ENCODE measurements at places on chromosomes 7 and 10.

DNA sequence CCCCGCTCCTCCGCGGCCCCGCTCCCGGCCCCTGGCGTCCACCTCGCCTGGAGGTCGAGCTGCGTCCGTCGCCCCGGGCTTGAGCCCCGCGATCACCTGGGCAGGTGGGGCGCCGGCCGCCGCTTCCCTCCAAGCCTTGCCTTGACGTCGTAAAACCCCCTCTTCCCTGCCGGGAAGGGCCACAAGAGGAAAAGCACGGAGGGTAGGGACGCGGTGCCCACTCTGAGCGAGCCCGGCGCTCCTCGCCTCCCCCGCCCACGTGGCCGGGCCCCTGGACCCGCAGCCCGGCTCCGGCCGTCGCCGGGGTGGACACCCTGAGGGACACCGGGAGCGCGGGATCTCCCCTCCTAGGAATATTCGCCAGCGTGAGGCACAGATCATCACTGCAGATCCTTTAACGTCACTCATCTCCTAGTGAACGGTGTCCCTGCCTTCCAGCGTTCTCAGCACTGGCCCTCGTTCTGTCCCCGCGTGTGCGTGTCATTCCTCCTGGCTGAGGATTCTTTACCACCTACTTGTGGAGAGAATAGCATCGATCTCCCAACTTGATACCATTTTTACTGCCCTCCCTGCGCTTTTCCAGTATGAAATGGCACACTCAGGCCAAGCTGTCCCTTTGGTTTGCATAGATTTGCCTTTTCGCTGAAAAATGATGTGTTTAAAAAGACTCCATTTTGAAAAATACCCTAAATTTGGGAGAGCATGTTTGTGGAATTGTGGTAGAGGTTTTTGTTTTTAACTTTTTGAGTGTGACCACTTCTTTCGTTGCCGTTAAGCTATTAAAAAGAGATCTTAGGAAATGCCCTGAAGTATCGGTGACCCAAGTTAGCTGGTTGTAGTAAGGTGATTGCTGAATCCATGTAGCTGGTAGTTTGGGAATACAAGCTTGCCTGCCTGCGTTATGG lies 649 bp downstream of the ACTR3B start:
- no peak for DNase-seq

- DNase-seq: no peak
These were observed 5.8 kb upstream of the UPP1 start for GRCh38 chr7:48083114-48083830.

DNA sequence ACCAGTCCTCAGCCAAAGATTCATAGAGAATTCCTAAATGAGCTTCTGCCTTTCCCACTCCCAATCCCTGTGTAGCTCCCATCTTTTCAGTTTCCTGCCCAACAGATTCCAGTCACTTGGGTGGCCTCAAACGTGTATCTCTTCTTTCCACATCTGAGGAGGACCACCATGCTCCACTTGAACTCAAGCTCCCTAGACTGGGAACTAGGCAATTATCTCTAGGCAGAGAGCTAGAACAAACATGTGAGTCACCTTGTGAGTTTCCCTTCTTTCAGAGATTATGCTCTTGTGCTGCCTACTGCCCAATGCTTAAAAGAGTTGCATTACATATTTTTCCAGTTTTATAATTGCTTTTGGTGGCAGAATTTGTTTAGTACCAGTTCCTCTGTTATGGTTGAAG lies 178.0 kb downstream of the MDFIC start:
- no peak for DNase-seq

DNA sequence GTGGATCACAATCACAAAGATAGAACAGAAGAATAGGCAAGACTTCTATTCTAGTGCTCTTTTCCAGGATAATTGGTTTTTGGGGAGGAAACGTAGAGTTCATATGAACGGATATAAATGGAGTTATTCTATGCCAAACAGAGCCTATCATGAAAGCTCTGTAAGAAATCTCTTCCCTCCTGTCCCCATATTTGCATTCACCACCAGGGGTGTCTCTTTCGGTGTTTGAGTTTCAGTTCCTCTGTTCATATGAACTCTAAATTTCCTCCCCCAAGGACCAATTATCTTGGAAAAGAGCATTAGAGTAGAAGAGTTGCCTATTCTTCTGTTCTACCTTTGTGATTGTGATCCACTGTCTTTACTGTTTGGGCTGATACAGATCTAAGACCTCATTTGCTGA lies 48.3 kb upstream of the CDC14C start:
- no peak for DNase-seq

DNA sequence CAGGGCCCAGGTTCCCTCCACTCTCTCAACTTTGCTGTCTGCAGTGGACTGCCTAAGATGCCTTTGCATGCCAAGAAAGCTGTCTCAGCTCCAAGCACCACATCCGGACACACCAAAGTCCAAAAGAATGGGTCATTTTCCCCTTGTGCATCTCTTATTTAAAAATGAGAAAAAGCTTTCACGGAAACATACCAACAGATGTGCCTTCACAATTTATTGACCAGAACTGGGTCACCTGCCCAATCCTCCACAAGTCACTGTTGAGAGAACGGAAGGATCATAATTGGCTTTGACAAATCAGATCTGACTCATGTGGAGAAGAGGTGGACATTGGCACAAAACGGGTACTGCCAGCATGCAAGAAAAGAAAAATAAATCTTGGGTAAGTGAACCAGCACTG lies 258.3 kb downstream of the SNX13 start:
- DNase-seq: no peak

- DNase-seq: no peak
These were observed 22.8 kb downstream of the ITPRIP start for GRCh38 chr10:104315486-104315921.

DNA sequence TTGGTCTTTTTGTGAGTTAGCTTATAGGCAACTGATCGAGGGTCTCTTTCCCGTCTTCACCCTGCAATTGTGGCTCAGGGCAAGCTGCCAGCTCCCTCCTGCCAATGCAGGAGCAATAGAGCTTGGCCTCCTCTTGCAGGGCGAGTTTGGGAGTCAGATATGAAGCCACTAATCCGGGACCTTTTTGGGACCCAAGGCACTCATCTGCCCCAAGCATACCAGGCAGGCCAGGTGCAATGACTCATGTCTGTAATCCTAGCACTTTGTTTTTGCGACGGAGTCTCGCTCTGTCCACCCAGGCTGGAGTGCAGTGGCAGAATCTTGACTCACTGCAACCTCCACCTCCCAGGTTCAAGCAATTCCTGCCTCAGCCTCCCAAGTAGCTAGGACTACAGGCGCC lies 21.1 kb downstream of the LIMK1 start:
- DNase-seq: no peak

DNA sequence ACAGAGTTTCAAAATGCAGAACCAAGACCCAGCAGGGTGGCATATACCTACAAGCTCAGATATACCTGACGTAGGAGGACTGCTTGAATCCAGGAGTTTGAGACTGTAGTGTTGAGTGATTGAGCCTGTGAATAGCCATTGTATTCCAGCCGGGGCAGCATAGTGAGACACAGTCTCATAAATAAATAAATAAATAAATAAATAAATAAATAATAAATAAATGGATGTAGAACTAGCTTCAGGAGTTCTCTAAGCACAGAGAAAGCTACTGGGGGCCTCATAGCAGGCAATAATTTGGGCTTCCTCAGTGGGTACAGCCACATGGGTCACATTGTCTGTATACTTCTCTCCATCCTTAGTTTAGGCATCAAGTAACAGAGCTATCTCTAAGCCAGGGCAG lies 906.8 kb downstream of the LRMDA start:
- no peak for DNase-seq

GRCh38 chr10:110174816-110175215 lies 32.6 kb upstream of the MXI1 start:
- no peak for DNase-seq

DNA sequence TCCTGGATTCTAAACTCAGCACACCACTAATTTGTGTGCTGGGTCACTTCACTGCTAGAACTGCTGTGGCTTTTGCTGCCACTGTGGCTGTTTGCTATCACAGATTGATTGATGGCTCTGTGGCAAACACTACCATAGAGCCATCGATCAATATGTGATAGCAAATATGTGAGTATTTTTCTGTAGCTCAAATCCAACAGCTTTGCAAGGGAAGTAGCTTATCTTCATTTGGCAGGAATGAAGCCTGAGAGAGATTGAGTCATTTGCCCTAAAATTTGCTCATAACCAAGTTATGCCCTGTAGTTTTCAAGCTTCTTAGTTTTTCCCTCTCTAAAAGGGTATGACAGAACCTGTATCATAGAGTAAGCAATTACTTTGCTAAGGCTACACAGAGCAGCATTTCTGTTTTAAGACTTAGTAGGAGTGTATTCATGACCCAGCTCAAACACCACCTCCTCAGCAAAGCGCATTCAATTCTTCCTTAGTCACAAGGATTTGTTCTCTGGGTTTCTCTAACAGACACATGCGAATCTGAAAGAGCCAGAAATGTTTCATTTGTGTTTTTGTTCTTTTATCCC lies 43.1 kb downstream of the MINPP1 start:
- DNase-seq: no peak

DNA sequence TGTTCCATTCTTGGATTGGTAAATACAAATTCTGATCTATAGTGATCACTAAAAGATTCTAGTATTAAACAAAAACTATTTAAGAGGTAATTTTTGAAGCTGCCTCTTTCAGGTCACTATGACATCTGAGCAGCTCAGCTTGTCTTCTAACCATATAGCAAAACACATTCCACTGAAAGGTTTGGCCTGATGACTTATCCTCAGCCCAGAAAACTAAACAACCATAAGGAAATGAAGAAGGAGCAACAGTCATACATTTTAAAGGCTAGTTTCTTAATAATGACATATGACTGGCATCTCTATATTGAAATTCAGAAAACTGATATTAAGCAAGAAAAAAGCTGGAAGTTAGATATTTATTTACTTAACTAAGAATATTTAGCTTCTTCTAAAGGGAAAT lies 24.6 kb downstream of the NT5C2 start:
- no peak for DNase-seq

- no peak for DNase-seq
These were observed 9.7 kb upstream of the VSIR start for GRCh38 chr10:71782917-71783490.

GRCh38 chr7:84704380-84704779 lies 482.5 kb downstream of the SEMA3D start:
- DNase-seq: no peak

- no peak for DNase-seq
These were observed 88.0 kb downstream of the ARHGAP22 start for GRCh38 chr10:48516911-48517310.

DNA sequence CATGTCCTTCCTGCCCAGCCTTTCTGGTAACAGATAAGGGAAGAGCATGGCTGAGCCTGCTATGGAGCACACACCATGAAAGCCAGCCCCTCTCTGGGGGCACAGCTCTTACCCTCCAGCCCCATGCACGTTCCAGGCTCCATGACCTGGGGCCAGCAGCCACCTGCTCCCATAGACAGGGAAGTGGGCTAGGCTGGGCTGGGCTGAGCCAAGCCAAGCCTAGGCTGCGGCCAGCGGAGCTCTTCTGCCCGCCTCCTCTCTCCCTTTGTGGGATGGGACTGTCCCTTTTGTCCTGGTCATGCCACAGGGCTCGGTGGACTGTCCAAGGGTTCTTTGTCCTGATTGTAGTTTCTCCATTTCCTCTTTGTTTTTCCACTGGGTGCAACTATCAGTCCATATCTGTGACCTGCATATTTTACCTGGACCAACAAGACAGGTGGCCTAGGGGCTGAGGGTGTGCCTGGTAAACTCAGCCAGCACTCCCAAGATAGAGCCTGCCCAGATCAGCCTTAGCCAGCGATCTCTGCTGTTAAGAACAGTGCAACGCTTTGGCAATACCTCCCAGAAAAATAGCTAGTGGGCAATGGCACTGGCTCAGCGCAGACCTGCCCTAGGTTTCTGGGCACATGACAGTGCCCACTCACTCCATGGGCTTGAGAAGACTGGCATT lies 97.2 kb upstream of the BTBD16 start:
- no peak for DNase-seq

GRCh38 chr7:3953946-3954345 lies 652.9 kb downstream of the SDK1 start:
- no peak for DNase-seq

GRCh38 chr10:17617031-17617911 lies at the start of gene HACD1:
Gene HACD1, minus strand, starts transcription at chr10:17617374. Its CDS starts 35 bp downstream, at chr10:17617339.
- DNase-seq: no peak

DNA sequence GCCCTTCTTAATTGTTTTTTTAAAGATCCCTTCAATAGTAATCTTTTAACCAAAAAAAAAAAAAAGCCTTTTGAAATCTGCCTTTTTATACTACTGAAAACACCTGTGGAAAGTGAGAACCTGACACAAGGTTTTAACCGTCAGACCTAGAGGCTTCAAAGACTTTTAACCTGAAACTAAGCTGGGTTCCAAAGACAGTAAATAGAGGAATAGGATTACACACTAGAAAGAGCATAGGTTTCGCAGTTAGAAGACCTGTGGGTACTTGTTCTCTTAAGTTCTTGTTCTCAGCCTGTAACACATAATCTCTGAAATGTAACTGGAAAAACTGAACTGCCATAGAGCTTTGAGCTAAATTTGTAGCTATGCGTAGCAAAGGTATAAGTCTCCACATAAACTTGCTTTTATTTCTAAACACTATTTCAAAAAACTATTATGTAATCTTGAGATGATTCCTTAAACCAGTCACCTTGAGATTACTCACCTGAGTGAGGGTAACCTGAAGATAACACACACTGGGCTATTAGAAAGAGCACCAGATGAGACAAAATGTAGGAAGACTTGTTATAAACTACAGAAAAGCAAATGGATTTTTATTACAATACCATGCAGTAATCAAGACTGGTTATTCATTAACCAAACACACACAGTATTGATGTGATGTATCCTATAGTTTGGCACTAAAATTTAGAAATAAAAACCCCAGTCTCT lies 196.6 kb upstream of the FRMD4A start:
- no peak for DNase-seq

- DNase-seq: no peak
These were observed 50.6 kb upstream of the ZNF716 start for GRCh38 chr7:57399251-57399940.

GRCh38 chr7:115940460-115941060 lies 90.0 kb downstream of the TFEC start:
- no peak for DNase-seq

DNA sequence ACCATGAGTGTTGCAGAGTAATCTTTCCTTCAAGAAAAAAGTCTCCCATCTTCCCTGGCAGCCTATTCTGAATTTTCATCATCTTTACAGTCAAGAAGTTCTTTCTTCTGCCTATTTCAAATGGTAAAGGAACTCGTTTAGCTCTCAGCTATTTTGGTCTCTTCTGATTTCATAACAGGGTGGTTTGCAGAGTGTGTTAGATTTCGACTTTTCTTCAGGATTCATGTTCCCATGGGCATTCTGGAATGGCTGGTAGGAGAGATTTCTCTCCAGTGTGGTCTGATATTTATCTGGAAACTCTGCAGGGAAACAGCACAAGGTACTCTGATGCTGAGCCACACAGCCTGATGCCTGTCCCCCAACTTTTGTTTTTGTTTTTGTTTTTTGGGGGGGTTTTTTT lies 111.1 kb upstream of the FAM171A1 start:
- no peak for DNase-seq

GRCh38 chr7:82255706-82256105 lies 187.9 kb downstream of the CACNA2D1 start:
- DNase-seq: no peak

All from LNCaP clone FGC (cell line).